ENCODE measurements at places on chromosomes 12 and 14.

DNA sequence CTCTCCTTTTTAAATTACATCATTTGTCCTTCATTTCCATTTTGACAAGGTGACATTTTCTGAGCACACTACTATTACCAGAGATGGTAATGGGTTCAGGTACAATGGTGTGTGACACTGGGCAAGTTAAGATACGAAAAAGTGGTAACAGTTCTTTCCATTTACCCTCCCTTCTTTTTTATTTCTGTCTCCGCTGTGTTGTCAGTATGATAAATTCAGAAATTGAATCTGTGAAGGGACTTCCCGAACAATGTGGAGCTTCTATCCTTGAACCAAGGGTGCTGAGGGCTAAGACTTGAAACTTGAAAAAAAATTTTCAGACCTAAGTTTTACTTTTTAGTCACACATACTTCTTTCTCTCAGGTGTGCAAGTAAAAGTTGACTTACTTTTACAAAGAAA is 103.7 kb downstream of the ERC1 start:
- no peak for DNase-seq

- no peak for DNase-seq
Measured at GRCh38 chr12:26277506-26278246, 82.3 kb downstream of the SSPN start.

DNA sequence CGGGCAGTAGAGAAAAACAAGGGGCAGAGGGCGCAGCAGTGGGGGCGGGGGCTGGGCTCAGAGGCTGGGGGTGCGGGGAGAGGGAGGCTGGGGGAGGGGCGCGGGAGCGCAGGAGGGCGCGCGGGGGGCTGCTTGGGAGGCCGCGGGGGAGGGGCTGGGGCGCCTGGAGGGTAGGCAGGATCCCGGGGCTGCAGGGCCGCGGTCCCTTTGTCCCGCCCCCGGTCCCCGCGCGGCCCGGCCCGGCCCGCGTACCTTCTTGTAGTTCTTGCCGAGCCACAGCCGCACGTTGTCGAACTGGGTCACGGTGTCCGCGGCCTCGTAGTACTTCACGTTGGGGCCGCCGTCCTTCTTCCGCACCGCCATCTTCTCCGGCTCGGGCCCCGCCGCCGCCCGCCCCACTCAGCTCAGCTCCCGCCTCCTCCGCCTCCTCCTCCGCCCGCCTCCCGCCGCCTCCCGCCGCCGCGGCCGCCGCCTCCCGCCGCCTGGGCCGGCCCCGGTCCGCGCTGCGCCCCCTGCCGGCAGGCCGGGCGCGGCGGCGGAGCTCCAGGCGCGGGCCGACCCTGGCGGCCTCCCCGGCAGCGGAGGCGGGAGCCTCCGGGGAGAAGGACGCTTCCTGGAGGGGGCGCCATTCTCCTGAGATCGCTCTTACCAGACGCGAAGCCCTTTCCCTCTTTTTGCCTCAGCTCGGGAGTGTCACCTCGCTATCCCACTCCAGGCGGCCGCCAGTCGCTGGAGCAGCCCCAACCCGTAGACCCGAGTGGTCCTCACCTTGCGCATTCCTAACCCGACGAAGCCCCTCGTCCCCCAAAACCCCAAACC is at the start of gene SMARCC2:
SMARCC2 (minus strand) TSS at position 385 of the 819 bp plus-strand sequence; CDS start at position 363, 22 bp downstream.
- peak; percentile 95 for DNase-seq

GRCh38 chr12:88313554-88313953 is 171.4 kb downstream of the TMTC3 start:
- DNase-seq, result no peak

DNA sequence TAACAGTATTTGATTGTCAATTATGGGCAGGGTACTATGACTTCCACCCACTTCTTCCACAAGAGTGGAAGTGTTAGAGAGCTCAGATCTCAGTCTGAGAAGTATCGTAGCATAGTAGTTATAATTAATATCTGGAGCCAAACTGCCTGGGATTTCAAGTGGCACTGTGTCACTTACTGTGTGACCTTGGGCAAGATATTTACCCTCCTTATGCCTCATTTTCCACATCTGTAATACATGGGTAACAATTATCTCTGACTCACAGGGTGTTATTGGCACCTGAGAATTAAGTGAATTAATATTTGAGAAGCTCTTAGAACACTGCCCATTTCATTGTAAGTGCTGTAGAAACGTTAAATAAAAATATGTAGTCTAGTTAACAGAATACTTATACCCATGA is 11.5 kb downstream of the RAB21 start:
- DNase-seq, result no peak

- no peak for DNase-seq
Measured at GRCh38 chr12:111904446-111904975, 62.5 kb downstream of the MAPKAPK5 start.

DNA sequence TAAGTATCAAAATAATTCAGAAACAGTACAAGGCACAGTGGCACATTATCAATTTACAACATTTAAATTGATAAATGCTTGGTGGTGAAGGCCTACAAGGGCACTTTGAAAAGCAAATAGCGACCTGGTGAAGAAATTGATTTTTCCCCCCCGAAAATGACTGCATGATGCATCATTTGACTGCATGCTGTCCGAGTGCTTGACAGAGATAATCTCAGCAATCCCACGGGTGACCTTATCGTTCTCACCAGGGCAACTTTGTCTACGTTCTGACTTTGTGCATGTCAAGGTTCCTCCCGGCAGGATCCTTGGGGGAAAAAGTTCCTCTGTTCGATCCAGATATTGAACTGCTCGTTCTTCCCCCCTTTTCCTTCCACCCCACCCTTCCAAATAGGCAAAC is 384.8 kb downstream of the EGLN3 start:
- DNase-seq, result no peak
